ENCODE measurements at places on chromosomes 3 and 15. TPM values are rescaled to one million over a fixed set of nuclear protein-coding genes. Genes with fewer than 3 reads are reported as not detected.

CELF6 gene
- total RNA-seq, result 0.24 TPM

GRCh38 chr15:54776410-54776809 is 420.3 kb downstream of the RSL24D1 start:
- H3K27me3 ChIP-seq, result no peaks in the 10 kb centered on the region
- no peak overlapping the region for H3K27ac ChIP-seq
- no peak overlapping the region for H3K4me3 ChIP-seq
- no peak for DNase-seq
- no peaks in the 10 kb centered on the region for H3K4me1 ChIP-seq
- H3K36me3 ChIP-seq, result no peaks in the 10 kb centered on the region

GRCh38 chr3:170730071-170730812 is 139.8 kb downstream of the RPL22L1 start:
- peaks cover 5% of the 10 kb centered on the region for H3K4me1 ChIP-seq
- DNase-seq, result no peak
- peaks cover 5% of the 10 kb centered on the region for H3K27me3 ChIP-seq
- H3K36me3 ChIP-seq, result no peaks in the 10 kb centered on the region
- no peak overlapping the region for H3K27ac ChIP-seq

GHSR gene
- total RNA-seq, result not detected

SCN11A gene
- total RNA-seq, result not detected

Measured in GM12878 (cell line).